ENCODE measurements at places on chromosomes 2 and 18. TPM values are rescaled to one million over a fixed set of nuclear protein-coding genes. Genes with fewer than 3 reads are reported as not detected.

Gene UGT1A3
- total RNA-seq: not detected

DNA sequence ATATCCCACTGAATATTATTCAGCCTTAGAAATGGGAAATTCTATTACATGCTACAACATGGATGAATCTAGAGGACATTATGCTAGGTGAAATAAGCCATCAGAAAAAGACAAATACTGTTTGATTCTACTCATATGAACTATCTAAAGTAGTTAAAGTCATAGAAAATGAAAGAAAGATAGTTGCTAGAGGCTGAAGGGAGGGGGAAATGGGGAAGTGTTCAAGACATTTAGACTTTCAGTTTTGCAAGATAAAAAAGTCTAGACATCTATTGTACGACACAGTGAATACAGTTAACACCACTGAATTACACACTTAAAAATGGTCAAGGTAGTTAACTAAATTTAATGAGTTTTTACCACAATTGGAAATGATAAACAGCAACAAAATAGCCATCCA is 835.9 kb upstream of the CHAC2 start:
- no peaks in the 10 kb centered on the region for H3K4me1 ChIP-seq
- no peak for DNase-seq
- H3K27ac ChIP-seq: no peak overlapping the region
- no peaks in the 10 kb centered on the region for H3K36me3 ChIP-seq

Gene PER2
- 5.5 TPM for total RNA-seq

DNA sequence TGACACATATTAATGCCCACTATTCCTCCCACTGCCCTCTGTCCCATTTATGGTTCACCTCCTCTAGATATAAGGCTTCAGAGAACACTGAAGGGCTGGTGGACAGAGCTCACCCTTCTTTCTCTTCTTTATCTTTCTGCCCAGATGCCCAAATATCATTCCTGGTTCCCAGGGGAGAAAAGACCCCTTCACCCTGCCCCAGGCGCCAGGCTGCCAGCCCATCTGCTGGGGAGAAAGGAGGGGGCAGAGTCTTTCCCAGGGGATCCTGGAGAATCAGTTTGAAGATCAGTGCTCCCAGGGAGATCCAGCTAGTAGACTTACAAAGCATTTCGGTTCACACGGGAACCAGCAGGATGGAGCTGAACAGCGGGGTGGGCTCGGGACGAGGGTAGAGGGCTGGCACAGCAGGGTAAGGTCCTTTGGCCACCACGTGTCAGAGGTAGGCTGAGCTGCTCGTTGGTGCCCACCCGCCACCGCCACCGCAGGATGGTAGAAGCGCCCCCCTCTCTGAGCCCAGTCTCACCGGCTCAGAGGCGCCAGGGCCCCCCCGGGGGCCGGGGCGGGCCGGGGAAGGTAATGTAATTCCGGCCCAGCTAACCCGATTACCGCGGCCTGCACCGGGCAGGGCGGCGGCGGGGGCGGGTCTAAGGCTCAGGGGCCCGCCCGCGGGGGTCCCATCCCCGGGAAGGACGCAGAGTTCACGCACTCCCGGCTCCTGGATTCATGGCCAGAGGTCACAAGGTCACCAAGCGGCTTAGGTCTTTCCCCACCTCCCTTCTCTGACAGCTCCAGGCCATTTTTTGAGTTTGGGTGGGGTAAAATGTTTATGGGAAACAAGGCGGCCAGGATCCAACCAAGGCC is 1.3 kb upstream of the TLX2 start:
- H3K27me3 ChIP-seq: peaks cover 92% of the 10 kb centered on the region
- H3K4me1 ChIP-seq: peaks cover 34% of the 10 kb centered on the region
- H3K4me3 ChIP-seq: no peak overlapping the region
- no peaks in the 10 kb centered on the region for H3K36me3 ChIP-seq

DNA sequence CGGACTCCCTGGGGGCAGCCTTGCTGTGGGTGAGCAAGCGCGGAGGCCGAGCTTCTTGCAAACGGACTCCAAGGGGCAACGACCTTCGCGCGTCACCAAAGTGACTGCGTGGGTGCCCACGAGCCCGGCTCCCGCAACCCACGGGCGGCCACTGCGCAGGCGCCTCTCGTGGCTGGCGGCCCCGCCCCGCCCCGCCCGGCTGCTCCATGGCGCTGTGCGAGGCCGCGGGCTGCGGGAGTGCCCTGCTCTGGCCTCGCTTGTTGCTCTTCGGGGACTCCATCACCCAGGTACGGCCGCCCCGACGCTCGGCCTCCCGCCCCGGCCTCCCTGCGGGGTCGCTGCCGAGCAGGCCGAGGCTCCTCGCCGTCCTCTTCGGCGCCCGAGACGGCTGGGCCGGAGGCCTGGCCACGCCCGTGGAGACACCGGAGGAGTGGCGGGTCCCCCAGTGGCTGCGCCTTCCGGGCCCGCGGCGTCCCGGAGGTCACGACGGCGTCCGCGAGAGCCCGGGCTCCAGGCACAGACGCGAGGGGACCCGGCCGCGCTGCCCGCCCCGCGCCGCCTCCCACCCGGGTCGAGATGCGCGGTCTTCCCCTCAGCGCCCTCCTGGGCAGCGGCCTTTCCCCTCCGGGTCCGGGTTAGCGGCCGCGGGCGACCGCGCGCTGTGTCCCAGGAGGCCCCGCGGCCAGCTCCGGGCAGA is at the start of gene IAH1:
IAH1 (plus strand) TSS at position 191 of the 697 bp plus-strand sequence; CDS start at position 207, 16 bp downstream.
- H3K27ac ChIP-seq: peak within 1 kb of the TSS; percentile 33
- peak; percentile 40 for DNase-seq
- peaks cover 18% of the 10 kb centered on the region for H3K4me1 ChIP-seq
- peak within 1 kb of the TSS; percentile 79 for H3K4me3 ChIP-seq
- H3K27me3 ChIP-seq: no peaks in the 10 kb centered on the region

DNA sequence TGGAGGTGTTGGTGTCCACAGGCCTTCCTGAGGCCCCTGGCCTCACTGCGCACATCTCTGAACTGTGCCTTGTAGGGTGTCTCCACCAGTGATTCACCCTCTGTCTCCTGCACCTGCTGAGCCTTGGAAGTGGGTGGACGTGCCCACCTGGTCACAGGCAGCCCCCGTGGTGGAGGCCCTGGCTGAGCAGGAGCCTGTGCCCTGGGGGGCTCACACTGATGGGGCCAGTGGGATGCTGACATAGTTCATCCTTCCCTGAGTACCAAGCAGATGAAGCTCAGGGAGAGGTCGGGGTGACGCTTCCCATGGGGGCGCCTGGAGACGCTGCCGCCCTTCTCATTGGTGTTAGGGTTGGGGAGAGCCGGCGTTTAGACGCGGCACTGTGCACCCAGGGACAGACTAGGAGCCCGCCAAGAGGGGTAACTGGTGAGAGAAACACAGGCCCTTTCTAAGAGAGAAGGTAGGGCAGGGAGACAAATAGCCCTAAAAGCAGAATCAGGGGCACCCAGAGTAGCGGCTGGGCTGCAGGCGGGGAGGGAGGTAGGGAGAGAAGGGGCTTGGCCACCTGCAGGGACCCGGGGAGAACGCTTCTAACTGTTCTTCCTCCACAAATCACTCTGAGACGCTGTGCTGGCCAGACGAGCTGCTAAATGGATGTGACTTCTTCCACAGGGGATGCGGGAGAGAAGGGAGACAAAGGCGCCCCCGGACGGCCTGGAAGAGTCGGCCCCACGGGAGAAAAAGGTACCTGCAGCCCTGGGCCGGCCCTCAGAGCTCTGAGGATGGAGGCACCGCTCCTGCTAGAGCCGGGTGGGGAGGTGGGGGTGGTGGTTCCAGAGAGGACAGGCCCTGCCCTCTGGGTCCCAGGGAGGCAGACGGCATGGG is 18.0 kb downstream of the COLEC11 start:
- peaks cover 13% of the 10 kb centered on the region for H3K4me1 ChIP-seq
- no peaks in the 10 kb centered on the region for H3K27me3 ChIP-seq
- no peak for DNase-seq
- H3K36me3 ChIP-seq: no peaks in the 10 kb centered on the region
- H3K27ac ChIP-seq: no peak overlapping the region
